Germinal center (tissue), 1 donor: ENCODE measurements at places on chromosomes 5 and 9.

- DNase-seq: no peak
Measured at GRCh38 chr9:132023419-132024180, 56.1 kb downstream of the MED27 start.

GRCh38 chr9:126784401-126784800, 20.4 kb upstream of the ZBTB43 start:
- DNase-seq: no peak

DNA sequence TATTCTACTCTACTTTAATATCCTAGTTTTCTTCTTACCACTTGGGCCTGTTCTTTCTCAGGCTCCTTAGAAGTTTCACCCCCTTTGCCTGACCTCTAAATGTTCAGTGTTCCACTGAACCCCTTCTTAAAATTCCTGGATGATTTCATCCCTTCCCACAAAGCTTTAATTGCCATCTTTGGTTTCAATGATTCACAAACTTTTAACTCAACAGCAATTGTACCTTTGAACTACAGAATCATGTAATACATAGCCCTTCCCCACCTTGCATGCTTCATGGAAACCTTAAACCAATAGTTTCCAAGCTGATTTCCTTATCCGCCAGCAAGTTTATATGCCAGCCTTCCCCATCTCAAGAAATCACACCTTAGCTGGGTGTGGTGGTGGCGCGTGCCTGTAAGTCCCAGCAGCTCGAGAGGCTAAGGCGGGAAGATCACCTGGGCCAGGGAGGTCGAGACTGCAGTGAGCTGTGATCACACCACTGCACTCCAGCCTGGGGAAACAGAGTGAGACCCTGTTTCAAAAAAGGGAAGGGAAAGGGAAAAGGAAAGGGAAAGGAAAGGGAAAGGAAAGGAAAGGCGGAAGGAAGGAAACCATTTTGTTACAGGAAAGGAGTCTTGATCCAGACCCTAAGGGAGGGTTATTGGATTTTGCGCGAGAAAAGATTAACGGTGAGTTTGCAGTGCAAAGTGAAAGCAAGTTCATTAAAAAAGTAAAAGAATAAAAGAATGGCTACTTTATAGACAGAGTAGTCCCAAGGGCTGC, 1023.7 kb upstream of the DMAC1 start:
- no peak for DNase-seq

DNA sequence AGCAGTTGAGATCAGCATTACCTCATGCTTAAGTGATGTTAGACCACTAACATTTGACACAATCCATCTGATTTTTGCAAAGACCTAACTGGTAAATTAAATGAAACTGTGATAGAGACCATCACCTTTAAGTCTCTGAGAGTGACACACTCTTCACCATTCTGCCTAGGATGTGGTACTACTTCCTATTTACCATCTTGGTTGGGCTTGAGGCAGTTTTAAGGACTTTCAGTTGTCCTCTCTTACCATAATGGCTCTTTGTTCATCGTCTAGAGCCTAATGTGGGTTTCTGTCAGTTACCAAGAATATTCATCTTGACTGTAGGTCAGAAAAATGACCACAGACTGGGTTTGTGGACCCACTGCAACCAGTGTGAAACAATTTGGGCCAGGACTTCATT, 158.1 kb downstream of the CETN3 start:
- no peak for DNase-seq

DNA sequence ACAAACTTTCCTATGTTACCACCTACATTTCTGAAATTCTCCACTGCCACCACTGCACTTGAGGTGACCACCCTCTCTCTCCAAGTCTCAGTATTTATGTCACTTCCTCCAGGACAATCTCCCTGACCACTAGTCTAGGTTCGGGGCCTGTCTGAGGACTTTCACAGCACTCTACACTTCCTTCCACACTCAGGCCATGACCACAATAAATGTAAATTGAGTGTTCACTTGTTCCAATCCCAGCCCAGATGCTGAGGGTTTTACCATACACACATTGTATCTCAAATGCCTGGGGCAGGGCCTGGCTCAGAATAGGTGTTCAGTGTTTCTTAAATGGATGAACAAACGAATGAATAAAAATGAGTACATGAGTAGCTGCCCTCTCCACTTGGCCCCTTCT, 26.9 kb upstream of the CCNG1 start:
- no peak for DNase-seq

DNA sequence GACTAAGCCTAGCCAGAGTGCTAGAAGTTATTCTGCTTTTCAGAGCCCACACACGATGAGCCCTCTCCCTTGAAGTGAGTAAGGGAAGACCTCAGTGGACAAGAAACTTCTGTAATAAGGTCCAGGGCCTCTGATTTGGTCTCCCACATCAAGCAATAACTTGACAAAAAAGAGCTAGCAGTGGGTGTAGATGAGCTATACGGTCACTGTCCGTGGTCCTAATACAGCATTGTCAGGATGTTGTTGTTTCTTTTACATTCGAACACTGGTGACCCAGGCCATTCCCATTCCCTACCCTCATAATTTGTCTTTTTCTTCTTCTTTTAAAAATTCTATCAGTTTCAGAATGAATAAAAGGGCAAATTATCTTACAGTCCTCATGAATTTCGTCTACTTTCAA, 5.2 kb downstream of the PCSK1 start:
- DNase-seq: no peak

- no peak for DNase-seq
Measured at GRCh38 chr9:68721666-68722330, 16.8 kb downstream of the PIP5K1B start.
